ENCODE measurements at places on chromosomes 2 and 18.

DNA sequence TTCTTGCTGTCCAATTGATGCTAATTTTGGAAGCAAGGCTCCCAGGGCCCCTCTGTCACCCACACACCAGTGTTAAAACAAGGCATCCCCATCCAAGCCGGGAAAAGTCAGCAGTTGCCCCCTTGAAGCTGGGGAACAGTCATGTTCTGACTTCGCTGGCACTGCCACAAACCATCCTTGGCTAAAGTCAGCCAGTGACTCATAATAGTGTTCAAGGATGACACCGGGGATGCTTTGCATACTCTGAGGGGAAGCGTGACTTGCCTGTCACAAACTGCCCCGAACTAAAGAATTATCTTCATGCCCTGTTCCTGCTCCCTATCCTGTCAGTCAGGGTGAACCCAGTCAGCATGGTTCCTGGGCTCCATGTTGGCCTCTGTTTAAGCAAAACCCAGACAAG lies 37.0 kb downstream of the TGFA start:
- no peak for DNase-seq

GRCh38 chr2:18413676-18414396 lies 146.6 kb downstream of the RDH14 start:
- no peak for DNase-seq

DNA sequence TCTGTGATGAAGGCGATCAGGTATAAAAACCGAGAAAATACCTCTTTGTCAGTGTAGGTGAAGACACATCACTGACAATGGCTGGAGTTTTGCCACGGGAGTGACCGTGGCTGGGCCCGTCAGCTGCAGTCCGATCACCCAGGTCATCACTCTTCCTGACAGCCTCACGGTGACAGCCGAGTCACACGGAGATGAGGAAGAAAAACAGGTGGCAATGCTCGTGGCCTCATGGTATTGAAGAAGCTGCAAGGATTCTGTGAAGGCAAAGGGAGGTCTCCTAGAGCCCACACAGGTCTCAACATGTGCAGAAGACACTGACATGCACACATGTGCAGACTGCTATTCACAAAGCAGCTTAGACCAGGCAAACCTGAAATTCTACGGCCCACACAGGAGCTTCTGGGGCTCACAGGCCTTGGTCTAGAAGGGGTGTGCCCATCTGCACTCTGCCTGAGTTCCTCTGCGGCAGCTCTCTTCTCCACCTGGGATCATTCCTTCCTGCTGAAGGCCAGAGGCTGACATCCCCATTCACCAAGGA lies 7.4 kb downstream of the COPS9 start:
- DNase-seq = no peak

DNA sequence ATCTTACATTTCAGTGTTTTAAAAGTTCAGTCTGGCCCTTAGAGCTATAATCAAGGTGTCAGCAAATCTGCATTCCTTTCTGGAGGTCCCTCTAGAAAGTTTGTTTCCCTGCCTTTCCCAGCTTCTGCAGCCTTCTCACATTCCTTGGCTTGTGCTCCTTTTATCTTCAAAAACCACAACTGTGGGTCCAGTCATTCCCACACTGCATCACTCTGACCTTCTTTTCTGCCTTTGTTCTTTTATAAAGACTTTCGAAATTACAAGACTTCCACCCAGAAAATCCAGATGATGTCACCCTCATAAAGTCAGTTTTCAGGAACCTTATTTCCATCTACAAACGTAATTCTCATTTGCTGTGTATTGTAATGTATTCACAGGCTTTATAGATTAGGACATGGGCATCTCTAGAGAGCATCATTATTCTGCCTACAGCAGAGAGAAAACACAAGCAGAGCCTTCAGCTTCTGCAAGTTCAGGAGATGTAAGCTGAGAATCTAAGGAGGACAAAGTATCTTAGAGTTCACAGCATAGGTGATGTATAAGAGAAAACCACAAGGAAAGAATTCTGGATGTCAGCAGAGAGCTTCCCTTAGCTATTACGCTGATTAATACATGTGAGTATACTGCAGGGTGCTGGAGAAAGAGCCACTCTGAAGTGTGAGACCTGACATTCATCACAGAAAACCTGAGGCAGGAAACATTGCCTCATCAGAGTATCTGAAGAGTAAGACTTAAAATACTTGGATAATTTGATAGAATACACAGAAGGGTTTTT lies 1100.2 kb downstream of the CBLN2 start:
- no peak for DNase-seq

DNA sequence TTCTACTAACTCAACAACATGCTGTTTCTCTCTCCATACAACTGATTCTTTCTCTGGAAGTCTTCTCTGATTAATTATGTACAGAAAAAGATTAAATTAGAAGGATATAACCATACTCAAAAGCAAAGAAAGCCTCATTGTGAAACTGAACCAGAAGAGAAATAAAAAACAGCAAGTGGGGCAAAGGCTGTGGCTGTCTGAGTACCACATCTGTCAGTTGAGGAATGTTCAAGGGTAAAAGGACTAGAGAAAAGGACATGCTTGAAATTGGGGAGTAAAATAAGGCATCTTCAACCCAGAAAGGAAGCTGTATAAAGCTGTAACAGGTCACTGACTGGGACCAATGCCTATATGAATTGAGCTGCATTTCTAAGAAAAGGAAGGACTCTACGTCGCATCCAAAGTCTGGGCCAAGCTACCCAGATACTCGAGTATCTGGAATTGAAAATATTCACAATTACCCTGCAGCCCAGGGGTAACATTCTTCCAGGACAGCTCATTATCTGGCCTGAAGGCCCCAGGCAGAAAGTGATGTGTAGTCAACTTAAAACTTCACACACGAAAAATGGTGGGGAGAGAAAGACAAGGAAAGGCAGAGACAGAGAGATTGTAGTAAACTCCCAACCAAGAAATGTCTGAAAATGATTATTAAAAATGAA lies 356.0 kb upstream of the GALNT5 start:
- DNase-seq = no peak

DNA sequence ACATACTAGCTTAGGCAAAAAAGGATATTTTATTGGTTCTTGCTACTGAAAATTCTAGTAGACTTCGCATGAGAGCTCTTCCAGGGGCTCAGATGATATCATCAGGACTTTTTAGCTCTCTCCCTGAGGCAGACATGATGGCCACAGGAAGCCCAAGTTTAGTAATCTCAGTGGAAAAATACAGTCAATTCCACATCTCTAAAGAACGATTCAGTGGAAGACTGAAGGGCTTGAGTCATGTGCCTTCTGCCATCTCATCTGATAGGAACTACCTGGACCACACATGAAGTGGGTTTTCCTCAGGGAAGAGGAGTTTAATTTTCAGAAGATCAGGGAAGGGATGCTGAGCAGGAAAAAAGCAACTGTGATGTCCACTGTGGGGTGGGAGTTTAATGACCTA lies 117.3 kb downstream of the TTC27 start:
- DNase-seq = no peak

- no peak for DNase-seq
These were observed 4.7 kb upstream of the KCNE4 start for GRCh38 chr2:223047260-223047761.

DNA sequence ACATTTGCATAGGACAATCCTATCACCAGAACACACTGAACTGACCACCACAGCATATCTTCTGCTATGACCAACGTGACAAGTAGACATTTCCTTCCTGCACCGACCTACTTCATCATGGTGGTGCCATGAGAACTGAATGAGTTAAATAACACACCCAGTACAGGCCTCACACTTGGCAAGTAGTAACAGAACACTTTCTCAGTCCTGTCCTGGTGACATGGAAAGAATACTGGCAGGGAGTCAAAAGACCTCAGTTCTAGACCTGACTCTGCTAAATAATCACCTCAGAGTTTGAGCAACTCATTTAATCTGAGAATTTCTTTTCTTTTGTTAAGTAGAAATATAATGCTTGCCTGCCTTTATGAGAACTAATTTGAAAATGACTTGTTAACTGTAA lies 186.3 kb upstream of the SMAD7 start:
- no peak for DNase-seq

GRCh38 chr18:28607991-28608390 lies 431.1 kb upstream of the CDH2 start:
- no peak for DNase-seq

DNA sequence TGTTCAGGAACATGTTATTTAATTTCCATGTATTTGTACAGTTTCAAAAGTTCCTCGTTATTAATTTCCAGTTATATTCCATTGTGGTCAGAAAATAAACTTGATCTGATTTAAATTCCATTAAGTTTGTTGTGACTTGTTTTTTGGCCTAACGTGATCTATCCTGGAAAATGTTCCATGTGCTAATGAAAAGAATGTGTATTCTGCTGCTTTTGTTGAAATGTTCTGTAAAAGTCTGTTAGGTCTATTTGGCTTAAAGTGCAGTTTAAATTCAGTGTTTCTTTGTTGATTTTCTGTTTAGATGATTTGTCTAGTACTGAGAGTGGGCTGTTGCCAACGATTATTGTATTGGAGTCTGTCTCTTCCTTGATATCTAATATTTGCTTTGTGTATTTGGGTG lies 148.0 kb downstream of the UBR3 start:
- no peak for DNase-seq

DNA sequence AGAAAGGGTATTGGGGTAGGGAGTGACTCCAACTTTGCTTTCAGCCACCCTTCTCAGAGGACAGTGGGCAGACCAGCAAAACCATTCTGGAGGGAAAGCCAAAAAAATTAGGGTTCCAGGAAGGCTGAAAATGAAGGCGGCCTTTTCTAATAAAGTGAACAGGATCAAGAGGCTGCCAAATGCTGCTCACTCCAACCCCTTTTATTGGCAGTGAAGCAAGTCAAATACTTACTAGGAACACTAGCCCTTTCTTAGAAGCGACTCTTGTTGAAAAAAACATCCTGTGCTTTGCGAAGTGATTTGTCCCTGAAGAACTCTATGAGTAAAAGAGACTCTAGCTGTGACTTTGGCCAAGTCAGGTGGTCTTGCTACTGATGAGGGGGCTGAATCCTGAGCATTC lies 83.6 kb upstream of the CYP1B1 start:
- DNase-seq = no peak

- DNase-seq = no peak
These were observed 62.1 kb downstream of the RND3 start for GRCh38 chr2:150425121-150425955.

DNA sequence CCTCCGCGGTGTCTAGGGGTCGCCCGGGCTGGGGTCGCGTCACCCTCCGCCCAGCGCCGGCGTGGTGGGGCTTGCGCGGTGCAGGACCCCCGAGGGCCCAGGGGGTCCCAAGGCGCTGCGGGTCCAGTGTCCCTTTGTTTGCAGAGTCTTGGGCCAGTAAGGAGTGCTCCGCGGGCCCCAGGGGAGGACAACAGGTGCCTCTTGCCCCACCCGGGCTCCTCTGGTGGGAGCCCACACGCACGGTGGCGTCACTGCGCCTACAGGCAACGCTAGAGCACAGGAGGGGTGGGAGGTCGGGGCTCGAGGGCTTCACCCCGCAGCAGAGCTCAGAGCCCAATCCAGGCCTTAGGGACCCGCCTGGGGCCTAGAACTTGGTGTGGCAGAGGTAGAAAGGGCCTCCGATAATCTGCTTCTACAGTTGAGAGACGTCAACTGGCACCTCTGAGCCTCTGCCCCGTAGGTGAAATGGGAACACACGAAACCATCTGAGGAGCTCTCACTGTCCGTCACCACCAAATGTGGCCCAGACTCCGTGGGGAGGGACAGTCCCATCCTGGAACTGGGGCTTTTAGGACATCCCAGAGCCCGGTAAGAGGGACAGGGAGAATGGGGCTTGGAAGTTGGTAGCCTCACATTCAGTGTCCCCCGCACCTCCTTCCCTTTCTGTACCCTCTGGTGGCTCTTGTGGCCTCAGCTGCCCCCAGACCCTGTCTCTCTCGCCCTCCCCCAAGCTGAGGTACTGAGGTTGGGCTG lies 1.4 kb downstream of the ARID5A start:
- DNase-seq = peak; percentile 36

DNA sequence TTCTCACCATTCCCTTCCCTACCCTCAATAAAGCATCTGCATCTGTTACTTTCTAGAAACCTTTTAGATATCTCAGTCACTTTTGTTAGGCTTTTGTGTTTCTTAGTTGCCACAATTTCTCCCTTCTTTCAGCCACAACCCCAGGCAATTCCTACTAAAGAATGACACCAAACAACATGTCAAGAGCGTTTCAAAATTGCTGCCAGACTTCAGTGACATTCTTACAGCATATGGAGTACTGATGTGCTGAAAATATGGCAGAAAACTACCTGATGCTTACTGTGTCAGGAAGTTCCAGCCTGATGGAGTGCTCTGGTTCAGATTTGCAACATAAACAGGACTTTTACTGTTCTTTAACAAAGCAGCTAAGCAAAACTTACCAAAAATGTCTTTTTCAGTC lies 957.7 kb upstream of the POU3F3 start:
- no peak for DNase-seq

DNA sequence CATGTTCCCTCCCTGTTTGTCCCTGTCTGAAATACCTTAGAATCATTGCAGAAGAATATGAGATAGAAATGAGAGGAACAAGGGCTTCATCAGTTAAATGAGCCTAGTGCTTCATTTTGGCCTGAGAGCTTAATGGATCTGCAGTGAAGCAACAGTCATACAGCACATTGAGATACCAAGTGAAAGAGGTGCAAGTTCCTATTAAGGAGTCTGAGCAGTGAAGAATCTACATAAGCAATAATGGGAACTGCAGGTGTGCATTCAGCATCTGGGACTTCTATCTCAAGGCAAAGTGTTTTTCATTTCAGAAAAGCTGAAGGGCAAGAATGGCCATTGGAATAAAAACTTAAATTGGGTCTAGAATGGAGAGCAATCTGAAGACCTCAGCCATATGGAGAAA lies 323.2 kb upstream of the SLC39A10 start:
- no peak for DNase-seq

DNA sequence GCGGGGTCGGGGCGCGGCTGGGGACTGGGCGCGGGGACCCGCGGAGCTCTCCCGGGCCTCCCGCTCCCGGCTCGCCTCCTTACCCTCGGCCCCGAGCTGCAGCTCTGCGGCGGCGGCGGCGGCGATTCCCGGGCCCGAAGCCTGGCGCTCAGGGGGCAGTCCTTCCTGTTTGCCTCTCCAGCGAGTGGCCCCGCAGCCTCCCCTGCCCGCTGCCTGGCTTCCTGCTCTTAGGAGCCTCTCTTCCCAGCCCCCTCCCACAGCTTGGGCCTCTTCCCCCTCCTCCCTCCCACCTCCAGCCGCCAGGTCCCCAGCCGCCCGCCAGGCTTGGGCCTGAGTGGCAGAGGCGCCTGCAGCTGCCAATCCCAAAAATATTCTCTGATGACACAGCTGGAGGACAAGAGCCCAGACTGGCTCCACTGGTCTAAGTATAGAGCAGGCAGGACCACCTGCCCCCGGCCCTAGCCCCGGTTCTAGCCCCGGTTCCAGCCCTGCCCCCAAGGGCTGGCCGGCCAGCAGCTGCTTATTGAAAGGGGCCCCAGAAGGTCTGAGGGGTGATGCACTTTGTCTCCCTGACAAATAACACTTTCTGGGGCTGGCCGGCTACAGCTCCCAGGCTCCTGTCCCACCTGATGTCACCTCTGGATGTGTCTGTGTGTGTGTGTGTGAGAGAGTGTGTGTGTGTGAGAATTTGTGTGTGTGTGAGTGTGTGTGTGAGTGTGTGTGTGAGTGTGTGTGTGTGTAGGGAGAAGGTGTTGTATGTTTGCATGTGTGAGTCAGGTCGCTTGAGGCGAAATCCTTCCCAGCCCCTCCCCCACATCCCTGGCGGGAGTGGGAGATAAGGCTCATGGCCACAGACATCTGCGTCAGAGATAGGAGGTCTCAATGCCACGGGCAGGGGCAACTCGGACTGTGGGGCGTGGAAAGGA lies at the start of gene OBSL1:
Gene OBSL1, minus strand, starts transcription at position 229 of the 926 bp plus-strand sequence. CDS start 307 bp downstream, outside the sequence.
- DNase-seq = no peak
